MG63 (cell line): ENCODE measurements at places on chromosomes 13 and 19. TPM values are rescaled to one million over a fixed set of nuclear protein-coding genes. Genes with fewer than 3 reads are reported as not detected.

The MIER2 gene
- total RNA-seq, result 3.5 and 3.6 TPM in 2 replicates

The ZNF844 gene
- 1.7 and 8.0 TPM in 2 replicates for total RNA-seq

DNA sequence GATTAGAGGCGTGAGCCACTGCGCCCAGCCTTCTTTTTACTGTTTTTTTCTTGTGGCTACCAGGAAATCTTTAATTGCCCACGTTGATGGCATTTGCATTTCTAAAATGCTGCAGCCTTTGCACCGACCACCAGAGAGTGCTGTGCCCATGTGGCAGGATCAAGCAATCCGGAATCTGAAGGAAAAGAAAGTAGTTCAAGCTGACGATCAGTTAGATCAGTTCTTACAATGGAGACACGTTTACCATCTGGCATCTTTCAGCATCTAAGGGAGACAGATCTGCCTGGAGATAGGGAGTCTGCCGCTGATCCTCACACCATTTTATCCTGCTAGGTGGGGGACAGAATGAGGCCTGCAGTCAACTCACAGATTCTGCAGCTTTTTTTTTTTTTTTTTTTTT is 19.9 kb downstream of the TINCR start:
- no peak for DNase-seq

- no peak for DNase-seq
Observed at GRCh38 chr13:109884462-109884861, 98.1 kb upstream of the IRS2 start.

DNA sequence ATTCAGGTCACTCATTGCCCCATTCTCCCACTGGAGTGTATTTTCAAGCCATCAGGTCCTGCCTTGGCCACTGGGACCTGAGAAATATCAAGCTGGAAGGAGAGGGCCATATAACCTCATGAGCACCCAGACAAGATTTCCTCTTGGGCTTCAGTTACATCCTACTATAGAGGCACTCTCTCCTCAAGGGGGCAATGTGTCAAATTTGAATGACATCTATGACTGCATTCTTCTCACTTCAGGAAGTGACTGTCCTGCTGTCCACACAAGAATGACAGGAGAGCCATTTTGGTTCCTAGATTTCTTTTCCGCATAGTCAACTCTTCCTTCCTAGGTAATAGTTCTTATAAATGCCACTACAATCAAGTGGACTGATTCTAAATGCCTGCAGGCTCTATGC is 416.2 kb downstream of the DIAPH3 start:
- no peak for DNase-seq

- no peak for DNase-seq
Observed at GRCh38 chr19:43727593-43727853, 11.6 kb downstream of the IRGC start.

DNA sequence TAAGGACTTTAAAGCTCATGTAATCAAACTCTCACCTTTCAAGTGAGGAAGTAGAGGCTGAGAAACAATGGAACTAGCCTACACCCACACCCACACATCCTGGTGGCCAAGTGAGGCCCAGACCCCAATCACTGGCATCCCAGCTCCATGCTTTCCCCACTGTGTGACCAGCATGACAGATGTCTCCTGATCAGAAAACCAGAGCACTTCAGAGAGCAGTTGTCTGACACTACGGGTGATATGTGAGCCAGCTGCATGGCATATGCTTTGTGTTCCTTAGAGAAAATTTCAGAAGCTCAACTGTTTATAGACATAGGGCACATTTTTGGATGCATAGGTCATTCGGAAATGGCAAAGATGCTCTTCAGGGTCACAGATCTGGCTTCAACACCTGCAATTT is 315.2 kb downstream of the NDFIP2 start:
- no peak for DNase-seq

DNA sequence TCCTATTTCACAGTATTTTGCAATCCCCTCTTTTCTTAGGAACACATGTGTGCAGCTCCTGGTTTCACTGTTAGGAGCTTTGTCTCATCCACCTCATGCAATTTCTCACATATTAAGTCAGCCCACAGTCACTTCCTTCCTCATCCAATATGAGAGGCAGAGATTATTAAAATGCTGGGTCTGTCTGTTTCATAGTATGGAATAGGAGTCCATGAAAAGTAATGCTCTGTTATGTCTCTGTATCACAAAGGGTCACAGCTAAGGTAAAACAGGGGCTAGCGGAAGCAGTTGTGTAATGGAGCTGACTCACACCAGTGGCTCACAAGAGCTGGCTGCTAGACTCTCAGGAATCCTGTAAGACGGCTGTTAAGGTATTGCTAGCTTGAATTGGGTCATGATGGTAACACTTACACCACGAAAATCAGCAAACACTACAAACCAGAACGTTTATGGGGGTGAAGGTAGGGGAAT is 216.5 kb downstream of the EFNB2 start:
- peak; percentile 46 for DNase-seq
